RWPE2 (cell line): ENCODE measurements at places on chromosomes 2 and 18.

DNA sequence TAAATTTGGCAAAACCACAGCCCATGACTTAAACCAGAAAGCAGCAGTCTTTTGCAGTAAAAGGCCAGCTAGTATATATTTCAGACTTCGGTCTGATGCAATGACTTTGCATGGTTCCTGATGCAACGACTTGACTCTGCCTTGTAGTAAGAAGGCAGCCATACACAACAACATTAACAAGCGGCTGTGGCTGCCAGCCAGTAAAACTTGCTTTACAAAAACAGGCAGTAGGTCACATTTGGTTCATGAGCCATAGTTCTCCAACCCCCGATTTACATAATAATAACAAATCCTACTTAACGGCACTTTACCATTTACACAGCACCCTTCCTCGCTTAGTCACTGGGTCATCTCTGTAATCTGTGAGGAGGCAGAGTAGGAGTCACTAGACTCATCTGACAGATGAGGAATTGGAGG, 410.3 kb downstream of the LRATD1 start:
- no peak for DNase-seq

GRCh38 chr2:55165626-55166025, 66.5 kb downstream of the CLHC1 start:
- no peak for DNase-seq

- no peak for DNase-seq
These were observed 53.2 kb upstream of the CCDC85A start for GRCh38 chr2:56130463-56131070.

GRCh38 chr18:36187826-36188721, 777 bp downstream of the MOCOS start:
- DNase-seq: no peak

- DNase-seq: no peak
These were observed 18.2 kb downstream of the HOXD1 start for GRCh38 chr2:176206682-176207081.

DNA sequence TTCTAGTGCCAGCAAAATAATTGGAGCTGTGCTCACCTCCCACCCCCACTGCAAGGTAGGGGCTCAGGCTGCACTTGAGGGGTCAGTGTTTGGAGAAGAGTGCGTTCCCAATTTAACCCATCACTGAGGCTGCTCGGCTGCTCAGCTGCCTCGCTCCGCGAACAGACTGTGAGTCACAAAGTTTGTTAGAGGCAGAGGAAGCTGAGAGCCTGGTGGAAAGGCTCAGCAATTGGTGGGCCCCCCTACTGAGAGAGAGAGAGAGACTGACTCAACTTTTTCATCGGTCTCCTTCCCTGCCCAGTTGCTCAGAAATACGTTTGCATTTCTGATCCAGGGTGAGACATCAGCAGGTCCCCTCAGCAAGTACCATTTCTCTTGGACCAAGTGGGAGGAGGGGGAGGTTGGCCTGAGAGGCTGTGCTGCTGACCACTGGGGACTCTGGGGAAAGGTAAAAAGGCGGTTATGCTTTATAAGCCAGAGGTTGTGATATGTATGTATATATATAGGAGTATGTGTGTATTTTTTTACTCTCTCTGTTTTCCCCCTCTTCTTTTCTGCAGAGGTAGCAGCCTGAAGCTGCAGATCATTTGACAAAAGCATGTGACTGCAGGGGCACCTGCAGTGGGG, 1.5 kb downstream of the EFR3B start:
- no peak for DNase-seq

- DNase-seq: no peak
These were observed 65.1 kb downstream of the MAP4K4 start for GRCh38 chr2:101762451-101763171.

GRCh38 chr2:140491876-140492275, 1638.9 kb downstream of the LRP1B start:
- DNase-seq: no peak

DNA sequence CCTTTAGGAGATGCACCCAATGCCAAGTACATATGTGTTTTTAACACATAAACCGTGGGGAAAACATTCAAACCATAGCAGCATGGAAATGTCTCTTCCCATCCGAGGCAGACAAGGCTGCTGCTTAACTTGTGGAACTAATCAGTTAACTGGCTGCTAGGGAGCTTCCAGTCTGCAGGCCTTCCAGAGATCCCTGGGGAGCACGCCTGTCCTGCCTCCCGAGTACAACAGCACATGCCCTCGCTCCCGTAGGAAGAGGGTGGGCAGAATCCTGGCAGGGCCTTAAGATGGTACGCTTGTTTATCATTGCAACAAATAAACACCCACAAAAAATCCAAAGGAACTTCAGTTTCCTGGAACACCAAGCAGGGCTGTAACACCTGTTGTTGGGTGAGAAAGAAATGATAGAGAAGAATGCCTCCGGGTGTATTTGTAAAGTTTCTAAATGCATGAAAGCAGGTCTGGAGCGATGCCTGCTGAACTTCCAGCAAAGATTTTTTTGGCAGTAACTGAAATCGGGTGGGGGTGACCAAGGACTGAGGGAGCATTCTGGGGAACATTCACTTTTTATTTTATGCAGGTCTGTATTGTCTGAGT, 56.2 kb downstream of the EDAR start:
- no peak for DNase-seq

DNA sequence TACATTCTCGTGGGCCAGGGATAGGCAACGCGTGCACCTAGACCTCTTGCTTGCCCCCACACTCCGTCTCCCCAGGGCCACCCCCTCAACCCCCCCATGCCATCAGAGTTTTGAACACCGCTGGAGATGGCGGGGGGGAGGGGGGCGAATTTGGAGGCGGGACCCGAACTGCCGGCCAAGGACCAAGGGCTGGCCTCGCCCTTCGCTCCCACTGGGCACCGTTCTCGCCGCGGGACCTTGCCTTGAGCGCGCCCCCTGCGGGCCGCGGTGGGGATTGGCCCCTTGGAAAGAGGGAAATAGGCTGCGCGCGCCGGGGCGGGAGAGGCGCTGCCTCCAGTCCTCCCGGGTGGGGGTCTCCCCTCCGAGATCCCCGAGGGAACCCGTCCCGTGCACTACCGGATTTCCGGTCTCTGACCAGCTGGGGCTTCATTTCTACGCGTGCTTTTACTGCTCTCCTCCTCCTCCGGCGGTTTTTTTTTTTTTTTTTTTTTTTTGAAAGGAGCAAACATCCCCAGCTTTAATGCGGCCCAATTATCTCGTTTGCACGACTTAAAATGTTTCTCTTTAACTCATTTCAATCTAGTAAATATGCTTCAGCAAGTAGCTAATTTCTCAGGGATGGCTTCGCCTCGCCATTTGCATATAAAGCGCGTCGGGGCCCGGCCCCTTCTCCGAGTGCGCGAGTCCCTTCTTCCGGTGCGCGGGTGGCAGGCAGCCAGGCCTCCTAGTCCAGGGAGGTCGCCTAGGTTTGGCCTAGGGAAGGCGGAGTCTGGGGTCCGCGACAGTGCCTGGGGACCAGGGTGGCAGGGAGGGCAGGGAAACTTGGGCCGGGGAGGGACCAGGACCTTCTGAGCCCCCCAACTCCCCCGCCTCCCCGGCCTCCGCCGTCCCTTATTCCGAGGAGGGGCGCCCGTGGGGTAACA, 10.0 kb upstream of the GBX2 start:
- no peak for DNase-seq

GRCh38 chr2:186959486-186959885, 110.5 kb upstream of the ZSWIM2 start:
- DNase-seq: no peak

DNA sequence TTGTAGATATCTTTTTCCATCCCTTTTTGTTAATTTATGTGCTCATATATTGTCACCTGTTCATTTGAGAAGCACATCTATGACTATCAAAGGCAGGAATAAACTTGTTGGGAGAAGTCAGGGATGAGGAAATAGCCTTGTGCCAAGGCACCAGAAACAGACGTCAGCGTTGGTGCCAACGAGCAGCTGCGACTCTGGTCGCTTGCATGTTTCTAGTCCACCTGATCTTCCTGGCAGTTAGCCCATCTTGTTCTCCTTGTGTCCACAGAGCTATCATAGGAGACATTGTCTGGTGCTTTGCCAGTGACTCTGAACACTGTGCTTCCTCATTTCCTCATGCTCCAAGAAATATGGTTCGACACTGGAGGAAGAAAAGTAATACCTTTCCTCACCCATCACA, 374.4 kb downstream of the PTPRM start:
- no peak for DNase-seq

DNA sequence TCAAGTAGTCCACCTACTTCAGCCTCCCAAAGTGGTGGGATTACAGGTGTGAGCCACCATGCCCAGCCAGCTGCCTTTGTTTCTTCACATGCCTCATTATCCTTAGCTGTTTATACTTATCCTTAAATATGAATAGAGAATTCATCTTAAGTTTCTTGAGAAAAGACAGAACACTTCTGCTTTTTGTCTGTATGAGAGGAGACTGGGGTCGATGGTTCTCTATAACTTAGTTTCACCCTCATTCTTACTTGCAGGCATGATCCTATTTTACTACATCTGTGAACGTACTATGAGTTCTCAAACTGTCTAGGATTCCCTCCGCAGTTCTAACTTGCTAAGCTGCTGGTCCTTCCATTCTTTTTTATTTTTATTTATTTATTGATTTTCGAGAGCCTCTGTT, 20.4 kb downstream of the PPM1B start:
- DNase-seq: no peak

DNA sequence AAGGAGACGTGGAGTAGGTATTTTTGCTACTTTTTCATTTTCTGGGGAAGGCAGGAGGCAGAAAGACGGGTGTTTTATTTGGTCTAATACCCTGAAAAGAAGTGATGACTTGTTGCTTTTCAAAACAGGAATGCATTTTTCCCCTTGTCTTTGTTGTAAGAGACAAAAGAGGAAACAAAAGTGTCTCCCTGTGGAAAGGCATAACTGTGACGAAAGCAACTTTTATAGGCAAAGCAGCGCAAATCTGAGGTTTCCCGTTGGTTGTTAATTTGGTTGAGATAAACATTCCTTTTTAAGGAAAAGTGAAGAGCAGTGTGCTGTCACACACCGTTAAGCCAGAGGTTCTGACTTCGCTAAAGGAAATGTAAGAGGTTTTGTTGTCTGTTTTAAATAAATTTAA, 3.4 kb downstream of the FZD7 start:
- no peak for DNase-seq

GRCh38 chr2:118319271-118319684, 231.0 kb downstream of the INSIG2 start:
- DNase-seq: no peak

DNA sequence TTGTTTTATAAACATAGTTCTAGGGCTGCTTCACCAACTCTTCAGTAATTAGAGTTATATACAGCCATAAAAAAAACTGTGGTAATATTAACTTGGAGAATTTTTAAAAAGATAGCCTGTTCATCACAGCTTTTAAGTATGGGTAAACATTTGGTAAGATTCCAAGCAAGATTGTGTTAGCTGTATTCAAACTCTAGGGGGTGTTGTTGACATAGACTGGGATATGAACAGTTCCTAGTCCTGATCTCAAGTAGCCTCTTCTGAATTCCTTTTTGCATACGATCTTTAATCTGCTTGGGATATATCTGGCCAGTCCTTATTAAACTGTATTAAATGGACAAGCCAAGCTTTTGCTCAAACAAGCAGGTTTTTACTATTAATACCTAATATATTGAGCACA, 13.4 kb downstream of the NOP58 start:
- no peak for DNase-seq

DNA sequence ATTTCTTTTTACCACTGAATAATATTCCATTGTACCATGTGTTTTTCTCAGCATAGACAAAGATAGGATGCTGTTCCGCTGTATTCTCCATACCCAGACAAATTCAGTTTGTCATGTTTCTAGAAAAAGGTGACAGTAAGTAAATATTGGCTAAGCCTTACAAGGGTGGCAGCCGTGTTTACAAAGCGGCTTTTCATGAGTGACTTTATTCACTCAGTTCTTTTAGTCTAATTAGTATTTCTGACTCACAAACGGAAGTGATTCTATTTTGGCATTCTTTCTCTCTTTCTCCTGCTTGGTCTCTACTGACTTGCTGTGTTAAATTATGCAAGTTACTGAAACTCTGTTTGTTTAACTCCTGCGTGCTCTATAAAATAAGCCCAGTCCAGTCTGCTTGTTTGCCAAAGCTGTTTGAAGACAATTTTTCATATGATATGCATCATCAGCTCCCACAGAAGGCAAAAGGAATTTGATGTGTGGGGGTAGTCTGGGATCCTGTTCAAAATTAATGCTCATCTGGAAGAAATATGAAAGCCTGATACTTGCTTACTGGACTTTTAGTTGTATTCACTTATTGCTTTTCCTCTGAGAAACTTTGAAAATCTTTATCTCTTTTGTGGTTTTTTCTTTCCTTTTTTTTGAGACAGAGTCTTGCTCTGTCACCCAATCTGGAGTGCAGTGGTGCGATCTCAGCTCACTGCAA, 2.3 kb upstream of the PLEKHH2 start:
- no peak for DNase-seq

- DNase-seq: no peak
These were observed 127.7 kb downstream of the DYSF start for GRCh38 chr2:71581026-71581425.

DNA sequence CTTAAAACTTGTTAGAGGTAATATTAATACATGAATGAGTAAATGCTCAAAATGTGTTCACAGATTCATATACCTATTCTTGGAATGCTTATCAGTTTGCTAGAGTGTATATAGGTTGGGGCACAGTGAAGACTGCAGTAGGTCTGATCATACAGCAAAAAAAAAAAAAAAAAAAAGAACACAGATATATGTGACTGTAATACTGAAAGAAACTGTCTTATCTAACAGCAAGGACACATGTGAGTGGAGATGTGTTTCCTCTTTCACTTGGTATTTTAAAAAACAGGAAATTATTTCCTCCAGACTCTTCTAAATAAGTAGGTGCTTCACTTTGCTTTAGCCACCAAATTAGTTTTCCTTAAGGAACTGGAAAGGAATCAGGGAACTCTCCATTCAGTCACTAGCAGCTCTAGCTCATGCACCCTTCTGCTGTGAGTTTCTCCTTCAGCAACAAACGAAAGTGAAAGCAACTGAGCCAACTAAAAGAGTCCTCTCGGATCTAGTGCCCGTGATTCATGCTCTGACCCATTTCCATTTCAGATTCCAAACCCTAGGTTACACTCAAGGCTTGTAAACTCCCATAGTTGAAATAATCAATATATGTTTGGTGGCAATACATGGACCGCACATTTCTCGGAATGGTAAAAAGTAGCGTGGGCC, 98.5 kb downstream of the DSEL start:
- no peak for DNase-seq

DNA sequence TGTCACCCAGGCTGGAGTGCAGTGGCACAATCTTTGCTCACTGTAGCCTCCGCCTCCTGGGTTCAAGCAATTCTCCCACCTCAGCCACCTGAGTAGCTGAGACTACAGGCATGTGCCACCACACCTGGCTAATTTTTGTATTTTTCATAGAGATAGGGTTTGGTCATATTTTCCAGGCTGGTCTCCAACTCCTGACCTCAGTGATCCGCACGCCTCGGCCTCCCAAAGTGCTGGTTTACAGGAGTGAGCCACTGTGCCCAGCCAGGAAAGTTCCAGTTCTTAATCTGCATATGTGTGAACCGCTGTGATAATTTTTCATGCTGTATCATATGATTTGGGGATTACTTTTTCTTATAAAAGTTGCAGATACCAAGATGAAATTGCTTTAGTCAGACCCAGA, 14.6 kb upstream of the PPP4R1 start:
- DNase-seq: no peak
